ENCODE measurements at places on chromosomes 2 and 18.

GRCh38 chr2:48855142-48855541 is 99.6 kb upstream of the LHCGR start:
- no peak for DNase-seq

DNA sequence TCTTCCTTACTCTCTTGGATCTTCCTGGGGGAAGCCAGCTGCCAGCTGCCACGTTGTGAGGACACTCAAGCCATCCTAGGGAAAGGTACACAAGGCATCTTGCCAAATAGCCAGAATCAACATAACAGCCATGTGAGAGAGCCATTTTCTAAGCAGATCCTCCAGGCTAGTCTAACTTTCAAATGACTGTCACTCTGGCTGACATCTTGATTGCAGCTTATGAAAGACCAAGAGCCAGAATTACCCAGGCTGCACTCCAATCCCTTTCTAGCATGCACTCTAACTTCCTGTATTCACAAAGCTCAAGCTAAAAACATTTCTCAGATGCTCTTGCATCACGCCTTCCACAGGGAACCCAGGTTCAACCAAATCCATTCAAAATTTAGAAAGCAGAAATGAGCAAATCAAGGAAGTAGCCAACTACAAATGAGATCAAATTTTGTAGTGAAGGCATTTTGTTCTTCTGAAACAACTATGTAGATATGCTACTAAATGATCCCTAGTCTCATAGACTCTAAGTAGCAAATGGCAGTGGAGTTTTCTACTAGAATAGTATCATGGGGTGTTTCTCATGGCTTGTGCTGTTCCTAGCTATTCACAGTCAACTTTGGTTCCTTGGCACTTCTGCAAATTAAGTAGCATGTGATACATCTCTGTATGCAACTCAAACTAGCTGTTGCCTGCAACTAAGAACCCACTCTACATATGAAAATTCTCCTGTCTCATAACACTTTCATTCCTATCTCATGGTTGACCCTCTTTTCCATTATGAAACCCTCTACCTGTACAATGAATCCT is 281.9 kb downstream of the ZEB2 start:
- DNase-seq, result no peak

GRCh38 chr18:39434223-39434920 is 1868.8 kb upstream of the CELF4 start:
- no peak for DNase-seq

- DNase-seq, result no peak
These were observed 18.9 kb downstream of the ASB1 start for GRCh38 chr2:238445409-238446190.

DNA sequence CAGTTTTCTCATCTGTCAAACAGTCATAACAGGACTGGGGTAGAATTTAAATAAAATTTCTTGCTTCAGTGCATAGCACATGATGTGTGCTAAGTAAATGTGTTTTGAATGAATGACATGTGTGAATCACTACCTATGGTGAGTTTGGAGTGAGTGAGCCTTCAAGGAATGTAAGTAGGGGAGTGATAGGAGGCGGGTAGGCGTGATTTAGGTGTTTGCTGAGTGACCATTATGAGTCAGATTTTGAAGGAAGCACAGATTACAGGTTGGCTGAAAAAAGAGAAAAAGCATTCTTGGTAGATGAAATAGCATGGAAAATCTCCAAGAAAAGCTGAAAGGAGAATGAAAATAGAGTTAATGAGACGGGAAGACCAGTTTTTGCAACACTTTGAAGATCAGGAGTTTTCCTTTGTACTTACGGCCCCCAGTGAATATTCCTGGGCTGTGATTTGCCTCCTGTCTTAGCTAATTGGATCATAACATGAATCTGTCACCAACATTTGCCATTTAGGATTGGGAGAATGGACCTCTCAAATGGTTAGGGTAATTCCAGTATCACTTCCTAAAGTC is 136.9 kb upstream of the GATA6 start:
- no peak for DNase-seq

DNA sequence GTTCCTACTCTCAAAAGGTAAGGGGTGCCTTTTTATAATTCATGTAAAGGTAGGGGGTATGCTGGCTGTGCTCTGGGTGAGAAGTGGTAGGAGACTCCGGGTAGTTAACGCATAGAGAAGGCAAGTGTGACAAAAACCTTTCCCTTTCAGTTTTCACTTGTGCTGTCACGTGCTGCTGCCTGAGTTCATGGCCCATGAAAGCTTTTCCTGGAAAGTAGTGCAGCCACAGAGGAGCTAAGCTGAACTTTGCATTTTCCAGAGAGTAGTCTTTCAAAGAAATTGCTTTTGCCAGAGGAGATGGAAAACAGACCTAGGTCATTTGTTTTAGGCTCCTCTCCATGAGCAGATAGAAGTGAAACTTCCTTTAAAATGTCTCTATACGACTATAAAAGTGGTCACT is 44.7 kb downstream of the THSD7B start:
- DNase-seq, result no peak

DNA sequence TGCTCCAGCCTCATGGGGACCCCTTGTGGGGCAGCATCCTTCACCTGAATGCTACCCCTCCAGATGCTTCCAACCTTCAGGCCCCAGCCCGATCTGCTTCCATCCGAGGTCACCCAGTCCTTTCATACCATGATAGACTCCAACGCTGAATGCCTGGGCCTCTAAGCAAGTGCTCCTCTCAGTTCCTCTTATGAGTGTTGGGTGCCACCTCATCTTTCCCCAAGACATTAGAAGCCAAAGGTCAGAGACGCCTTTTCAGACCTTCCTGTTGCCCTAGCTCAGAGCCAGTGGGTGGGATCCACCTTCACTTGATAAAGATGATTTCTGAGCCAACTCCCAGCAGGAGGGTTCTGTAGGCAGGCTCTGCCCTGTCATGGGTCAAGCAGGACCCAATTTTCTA is 174.5 kb upstream of the MGAT5 start:
- DNase-seq, result no peak

GRCh38 chr2:235227590-235227989 is 266.3 kb upstream of the AGAP1 start:
- no peak for DNase-seq

GRCh38 chr2:157732596-157732995 is 103.9 kb upstream of the ACVR1C start:
- DNase-seq, result no peak

DNA sequence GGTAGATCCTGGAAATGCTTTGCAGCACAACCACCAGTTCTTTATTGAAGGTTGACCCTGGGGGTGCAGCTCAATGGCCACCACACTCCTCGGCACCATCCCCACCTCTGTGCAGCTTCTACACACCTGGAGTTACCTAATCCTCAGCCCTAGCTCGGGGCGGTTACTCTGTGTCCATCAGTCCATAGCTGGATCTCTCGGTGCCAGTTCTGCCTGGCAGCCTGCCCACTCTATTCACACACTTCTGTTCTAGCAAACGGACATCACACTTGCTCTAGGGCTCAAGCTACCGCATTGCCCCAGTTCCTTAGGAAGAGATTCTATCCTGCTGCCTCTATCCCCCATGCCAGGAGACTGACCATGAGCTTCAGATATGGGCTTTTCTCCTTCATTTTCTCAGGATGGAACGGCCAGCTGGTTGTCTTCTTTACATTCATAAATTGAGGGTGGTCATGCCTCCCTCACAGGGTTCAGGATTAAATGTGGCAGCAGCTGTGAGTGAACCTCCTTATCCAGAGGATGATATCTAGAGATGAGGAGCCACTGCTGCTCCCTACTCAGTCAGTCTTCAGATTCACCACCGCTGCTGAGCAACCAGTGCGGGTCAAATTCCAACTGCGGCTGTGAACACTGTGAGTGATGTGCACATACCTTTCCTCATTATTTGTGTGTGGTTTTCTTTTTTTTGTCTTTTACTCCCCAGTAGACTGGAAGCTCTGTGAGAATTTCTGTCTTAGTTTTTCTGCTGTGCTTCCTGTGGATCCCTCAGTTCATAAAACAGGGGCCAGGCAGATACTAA is 66.9 kb upstream of the TRIB2 start:
- no peak for DNase-seq

DNA sequence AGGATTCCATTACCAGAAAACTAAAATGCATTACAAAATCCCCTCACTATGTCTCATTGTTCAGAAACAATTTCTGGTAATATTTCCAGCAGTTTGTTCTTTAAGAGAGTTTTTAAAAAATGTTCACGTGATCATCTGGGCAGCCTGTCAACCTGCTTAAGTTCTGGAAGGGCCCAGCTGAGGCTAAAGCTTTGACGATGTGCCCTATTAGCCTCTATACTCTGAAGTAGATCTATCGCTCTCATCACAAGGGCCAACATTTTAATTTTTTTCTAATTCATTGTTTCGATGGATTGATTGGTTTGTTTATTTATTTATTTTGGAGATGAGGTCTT is 205.8 kb downstream of the PRKCE start:
- DNase-seq, result no peak

GRCh38 chr2:154589514-154589913 is 109.0 kb upstream of the KCNJ3 start:
- no peak for DNase-seq

DNA sequence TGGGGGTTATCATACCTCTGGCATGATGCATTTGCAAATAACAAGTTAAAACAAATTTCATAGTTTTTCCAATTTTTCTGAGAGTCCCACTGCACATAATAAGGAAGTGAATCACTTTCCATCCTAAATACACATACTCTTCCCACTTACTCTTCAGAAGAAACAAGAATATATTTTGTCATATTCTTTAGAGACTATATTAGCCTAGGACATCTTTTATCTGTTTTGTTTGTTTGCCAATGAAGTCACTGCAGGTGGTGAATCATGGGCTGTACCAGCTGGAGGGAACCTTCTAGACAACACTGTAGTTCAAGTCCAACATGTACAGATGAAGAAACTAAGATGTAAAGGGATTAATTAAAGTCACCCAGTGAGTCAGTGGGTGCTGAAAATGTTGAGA is 116.8 kb downstream of the XIRP2 start:
- no peak for DNase-seq

GRCh38 chr2:39696101-39696553 is 30.4 kb downstream of the TMEM178A start:
- DNase-seq, result no peak

- DNase-seq, result no peak
These were observed 793.3 kb downstream of the PLCL1 start for GRCh38 chr2:198597648-198598047.

DNA sequence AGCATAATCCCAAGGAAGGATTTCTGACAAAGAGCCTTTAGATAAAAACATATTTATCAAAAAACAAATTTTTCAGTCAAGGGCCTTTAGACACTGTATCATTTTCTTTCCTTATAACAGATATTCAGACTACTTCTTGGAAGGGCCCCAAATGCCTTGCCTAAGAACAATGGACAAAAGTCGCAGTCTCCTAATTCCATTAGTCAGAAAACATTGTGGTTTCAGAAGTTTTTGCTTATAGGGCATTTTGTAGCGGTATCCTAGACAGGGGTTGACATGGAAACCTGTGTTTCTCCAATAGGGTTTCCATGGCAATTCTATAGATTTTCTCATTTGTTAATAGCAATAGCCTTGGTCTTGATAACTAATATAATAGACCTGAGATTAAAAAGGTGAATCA is 36.7 kb upstream of the AGPS start:
- no peak for DNase-seq

DNA sequence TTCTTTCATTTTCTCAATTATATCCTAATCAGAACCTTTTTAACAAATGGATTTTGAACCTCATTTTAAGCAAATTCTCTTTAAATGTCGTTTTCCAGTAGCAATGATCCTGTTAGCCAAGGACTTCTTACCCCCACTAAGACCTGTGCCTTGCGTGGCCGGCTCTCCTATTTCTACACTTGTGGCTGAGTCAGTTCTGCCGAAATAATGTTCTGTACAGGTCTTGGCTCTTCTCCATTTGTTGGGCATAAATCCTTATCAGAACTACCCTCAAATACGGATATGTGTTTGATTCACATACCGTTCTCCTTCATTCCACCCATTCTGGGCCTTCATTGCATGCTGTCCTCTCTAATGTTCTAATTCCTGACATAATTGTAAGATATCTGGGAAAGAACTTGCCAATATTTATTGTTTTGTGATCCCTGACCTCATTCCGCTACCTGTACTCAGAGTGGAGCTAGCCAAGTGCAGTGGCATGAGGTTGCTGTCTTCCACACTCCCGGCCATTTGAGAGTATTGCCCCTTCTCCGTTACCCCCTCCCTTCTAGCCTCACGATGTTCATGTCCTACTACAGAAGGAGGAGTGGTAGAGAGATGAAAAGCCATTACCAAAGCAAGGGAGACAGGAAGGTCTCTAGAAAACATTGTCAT is 78.7 kb downstream of the MYOM1 start:
- no peak for DNase-seq

DNA sequence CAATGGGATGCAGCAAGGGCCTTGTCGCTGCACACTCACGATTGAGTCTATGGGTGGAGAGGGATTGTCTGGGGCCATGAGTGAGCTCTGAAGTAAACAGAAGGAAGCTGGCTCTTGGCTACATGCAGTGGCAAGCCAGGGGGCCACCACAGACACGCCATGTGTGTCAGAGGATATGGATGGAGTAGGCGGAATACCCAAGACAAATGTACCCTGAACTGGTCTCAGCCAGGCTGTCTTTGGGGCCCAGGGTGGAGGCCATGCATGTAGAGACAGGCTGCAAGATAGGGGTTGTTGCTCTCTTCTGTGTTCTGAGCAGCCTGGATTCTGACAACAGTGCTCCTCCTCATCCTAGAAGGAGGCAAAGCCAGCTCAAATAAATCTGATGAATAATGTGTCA is 24.0 kb upstream of the ITGA6 start:
- DNase-seq, result no peak

DNA sequence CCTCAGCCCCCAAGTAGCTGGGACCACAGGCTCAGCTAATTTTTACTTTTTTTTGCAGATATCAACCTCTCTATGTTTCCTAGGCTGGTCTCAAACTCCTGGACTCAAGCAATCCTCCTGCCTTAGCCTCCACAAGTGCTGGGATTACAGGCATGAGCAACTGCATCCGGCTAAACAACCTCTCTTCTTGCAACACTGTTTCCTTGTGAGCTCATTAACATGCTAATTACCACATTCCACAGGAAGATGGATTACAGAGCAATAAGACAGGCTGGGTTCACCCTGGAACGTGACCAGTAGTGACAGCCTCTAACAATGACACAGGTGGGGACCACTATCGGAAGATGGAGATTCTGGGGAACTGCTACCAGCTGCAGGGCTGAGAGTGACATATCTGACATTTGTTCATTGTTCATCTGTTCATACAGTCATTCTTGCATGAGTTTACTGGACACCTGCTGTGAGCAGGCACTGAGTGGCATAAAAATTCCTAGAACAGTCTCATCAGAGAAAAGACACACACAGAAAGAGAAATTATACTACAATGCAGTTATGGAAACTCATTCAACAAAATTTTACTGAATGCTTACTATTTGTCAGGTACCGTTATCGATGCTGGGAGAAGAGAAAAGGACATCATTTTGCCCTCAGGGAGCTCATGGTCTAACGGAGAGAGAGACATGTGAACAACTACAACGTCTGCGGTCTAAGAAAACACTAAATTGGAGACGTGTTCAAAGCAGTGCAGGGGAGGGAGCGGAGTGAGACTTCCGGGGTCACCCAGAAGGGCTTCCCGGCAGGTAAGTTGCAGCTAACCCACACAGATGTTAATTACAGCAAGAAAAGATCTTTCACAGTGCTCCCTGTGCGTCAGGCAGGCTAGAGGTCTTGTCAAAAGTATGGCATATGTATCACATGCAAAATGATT is 37.6 kb downstream of the PROC start:
- DNase-seq, result no peak

GRCh38 chr2:234242459-234242836 is 191.9 kb downstream of the SPP2 start:
- no peak for DNase-seq

GRCh38 chr2:158828378-158829164 is 33.5 kb downstream of the DAPL1 start:
- DNase-seq, result no peak

GRCh38 chr2:239822146-239822831 is 202.9 kb downstream of the NDUFA10 start:
- DNase-seq, result no peak

- no peak for DNase-seq
These were observed 28.5 kb upstream of the NOSTRIN start for GRCh38 chr2:168773719-168774521.
